ENCODE measurements at places on chromosomes 6 and 20.
A peak's percentile ranks its signal among the peaks of the same experiment; 100 is the strongest.

DNA sequence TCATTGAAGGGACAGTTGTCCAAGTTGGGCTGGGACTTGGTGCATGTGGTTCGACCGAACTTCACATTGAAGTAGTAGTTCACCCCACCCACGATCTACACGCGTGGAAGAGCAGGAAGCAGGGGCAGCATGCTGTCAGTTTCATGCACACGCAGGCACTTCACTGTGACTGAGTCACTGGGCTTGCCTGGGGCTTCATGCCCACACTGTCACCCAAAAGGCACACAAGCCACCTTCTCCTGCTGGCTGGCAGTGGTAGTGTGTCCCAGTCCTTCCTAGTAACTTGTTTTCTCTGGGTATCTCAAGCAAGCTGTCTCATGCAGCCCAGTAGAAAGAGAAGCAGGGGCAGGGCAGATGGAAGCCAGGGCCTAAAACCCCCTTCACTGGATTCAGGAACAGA, 2.0 kb downstream of the CST5 start:
- no peak for DNase-seq

DNA sequence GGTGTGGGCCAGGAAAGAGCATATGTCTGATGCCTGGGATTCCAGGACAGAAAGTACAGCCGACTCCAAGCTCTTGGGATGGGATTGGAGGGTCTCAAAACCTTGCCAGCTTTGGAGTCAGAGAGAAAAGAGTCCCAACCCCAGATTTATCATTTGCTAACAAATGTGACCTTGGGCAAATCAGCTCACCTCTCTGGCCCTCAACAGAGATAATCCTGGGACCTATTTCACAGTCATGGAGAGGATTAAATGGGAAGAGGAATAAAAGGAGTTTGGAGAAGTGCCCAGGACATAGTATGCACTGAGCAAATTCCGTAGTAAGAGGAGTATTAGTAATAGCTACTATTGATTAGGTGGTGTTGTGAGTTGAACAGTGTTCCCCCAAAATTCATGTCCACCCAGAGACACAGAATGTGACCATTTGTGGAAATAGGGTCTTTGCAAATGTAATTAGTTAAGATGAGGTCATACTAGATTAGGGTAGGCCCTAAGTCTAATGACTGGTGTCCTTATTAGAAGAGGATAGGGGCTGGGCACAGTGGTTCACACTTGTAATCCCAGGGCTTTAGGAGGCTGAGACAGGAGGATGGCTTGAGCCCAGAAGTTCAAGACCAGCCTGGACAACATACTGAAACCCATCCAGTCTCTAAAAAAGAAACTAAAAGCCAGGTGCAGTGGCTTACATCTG, 17.1 kb downstream of the RIPOR3 start:
- no peak for DNase-seq

GRCh38 chr6:137315081-137315480, 95.9 kb upstream of the IFNGR1 start:
- peak; percentile 9 for DNase-seq

DNA sequence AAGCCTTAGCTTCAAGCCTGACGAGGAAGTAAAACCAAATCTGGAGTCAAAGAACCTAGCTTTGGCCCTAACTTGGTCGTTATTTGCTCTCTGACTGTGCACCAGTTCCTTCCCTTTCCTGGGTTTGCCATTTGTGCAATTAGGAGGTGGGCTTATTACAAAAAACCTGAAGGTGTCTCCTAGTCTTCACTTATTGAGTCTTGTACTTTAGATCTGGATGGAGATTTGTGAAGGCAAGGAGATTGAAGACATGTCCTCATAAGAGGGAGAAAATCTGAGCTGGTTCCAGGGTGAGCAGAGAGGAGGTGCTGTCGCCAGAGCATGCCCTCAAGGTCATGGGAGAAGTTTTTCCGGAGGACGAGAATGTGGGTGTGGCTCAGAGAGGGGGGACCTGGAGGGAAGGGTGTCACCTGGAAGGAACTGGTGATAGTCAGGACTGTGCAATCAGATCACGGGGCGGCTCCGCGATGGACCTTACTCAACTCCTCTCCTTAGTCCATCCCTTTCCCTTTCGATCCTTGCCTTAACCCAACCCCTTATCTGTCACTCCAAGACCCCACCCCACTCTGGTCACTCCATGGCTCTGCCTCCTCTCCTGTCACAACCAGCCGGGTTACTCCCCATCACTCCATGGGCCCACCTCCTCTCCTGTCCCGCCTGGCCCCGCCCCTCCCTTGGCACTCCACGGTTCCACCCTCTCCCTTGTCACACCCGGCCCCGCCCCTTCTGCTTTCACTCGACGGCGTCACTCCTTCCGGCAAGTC, 588 bp upstream of the ACSS2 start:
- DNase-seq, result peak; percentile 99

DNA sequence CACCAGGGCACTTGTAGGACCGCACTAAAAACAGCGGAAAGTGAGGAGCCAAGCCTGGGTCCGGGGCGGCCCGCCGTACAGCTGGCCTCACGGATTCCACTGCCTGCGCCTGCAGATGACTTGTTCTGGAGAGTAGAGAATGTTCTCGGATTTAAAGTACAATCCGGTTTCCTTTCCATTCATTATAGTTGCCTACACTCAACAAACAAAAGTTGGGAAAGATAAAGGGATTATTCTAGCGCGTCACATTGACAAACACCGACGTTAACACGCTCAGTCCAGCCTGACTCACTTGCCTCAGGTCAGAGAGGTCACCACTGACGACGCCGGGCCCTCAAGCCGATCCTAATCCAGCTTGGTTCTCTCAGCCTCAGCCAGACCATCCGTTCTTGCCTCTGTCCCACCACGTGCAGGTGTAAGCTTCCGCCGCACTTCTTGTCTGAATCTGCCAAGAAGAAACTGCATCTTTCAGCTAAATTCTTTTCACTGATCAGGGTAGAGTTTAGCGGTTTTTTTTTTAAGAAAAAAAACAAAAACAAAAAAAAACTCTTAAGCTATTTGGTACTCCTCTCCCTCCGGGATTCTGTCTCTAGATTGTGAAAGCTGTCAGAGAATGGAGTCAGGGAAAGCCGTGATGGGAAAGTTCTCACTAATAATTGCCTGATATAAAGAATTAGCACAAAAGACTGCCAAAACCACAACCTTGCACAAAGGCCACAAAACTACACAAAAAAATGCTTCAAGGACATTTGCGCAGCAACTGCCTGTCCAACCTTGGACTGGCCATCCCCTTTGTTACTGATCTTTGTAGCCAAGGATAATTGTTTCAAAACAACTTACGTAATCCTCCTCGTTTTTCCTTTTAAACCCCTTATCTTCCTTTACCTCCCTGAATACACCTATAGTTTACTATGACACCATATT, 1.1 kb upstream of the PHF10 start:
- DNase-seq, result peak; percentile 60

DNA sequence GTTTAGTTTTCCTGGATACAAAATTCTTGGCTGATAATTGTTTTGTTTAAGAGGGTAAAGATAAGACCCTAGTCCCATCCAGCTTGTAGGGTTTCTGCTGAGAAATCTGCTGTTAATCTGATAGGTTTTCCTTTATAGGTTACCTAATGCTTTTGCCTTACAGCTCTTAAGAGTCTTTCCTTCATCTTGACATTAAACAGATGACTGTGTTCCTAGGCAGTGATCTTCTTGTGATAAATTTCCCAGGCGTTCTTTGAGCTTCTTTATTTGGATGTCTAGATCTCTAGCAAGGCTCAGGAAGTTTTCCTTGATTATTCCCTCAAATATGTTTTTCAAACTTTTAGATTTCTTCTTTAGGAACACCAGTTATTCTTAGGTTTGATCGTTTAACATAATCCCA, 134.0 kb downstream of the MAP3K4 start:
- DNase-seq, result no peak

DNA sequence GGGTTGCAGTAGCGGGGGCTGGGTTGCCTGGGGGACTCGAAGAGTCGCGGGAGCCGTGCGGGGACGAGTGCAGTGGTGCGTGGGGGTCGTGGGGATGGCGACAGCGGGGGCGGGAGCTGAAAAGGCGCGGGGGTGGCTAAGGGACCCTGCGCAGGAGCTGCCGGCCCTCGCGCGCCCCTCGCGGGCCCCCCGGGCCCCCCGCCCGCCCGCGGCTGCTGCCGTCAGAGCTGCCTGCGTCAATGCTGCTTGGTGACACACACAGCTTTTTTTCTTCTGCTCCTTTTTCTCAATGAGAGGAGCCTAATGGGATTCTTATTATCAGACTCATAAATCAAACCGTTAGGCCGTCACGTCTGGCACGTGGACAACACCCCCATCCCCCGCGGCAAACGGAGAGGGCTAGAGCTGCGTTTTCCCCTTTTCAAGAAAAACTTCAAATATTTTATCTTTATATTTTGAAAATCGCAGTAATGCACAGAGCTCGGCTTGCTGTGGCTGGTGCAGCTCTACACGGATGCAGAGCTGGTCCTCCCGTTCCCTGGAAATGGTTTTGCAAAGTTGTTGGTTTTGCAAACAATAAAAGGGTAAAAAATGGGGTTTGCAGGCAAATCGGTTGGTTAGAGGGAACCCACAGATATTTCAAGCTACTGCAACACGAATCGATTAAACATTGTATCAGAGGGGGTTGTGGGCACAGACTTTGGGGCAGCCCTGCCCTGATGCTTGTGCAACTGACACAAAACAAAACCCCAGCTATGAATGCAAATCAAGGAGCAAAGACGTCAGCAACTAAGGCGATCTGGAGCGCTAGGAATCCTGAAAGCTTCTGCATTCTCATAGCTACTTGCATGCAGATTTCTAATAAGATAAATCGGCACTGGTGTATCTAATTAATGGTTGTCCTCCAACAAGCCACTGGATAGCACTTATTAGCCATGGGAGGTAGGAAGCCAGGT, 161.4 kb downstream of the TBXT start:
- peak; percentile 79 for DNase-seq

DNA sequence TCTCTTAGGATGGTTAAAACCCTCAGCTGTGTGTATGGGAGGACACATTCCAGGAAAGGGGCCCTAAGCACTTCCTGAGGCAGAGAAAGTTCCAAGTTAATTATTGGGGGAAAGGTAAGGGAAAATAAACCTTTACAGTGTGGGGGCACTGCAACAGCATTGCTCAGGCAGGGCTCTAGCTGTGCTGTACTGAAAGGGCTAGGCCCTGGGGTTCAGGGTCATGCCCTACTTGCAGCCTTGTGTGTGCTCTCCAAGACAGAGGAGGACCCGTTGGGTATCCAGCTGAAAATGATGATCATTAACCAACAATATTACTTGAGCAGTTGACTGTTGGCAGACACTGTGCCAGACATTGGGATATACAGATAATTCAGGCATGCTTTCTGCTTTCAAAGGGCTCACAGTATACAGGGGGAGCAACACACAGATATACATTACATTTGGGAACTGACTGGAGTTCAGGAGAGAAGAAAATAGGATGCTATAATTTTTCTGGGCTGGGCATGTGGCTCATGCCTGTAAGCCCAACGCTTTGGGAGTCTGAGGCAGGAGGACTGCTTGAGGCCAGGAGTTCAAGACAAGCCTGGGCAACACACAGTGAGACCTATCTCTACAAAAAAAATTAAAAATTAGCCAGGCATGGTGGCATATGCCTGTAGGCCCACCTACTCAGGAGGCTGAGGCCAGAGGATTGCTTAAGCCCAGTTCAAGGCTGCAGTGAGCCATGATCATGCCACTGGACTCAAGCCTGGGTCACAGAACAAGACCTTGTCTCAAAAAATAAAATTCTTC, 9.1 kb upstream of the RPL7L1 start:
- DNase-seq, result no peak

DNA sequence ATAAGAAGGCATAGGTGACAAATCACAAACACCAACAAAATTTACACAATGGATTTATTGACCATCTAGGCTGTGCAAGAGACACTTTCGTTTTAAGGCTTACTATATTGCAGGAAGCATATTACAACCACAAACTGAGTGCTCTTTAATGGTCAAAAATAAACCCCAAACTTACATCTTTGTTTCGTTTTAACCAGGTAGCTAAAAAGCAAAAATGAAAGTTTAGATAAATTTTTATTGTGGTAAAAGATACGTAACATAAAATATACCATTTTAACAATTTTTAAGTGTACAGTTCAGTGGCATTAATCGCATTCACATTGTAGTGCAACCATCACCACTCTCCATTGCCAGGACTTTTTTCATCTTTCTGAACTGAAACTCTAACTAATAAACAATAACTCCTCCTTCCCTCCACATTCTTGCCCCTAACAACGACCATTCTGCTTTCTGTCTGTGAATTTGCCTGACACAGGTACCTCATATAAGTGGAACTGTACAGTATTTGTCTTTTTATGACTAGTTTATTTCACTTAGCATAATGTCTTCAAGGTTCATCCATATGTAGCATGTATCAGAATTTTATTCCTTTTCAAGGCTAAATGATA, 32.3 kb upstream of the DUSP22 start:
- DNase-seq, result no peak

- no peak for DNase-seq
Measured at GRCh38 chr6:44076356-44077213, 50.7 kb downstream of the MRPL14 start.

DNA sequence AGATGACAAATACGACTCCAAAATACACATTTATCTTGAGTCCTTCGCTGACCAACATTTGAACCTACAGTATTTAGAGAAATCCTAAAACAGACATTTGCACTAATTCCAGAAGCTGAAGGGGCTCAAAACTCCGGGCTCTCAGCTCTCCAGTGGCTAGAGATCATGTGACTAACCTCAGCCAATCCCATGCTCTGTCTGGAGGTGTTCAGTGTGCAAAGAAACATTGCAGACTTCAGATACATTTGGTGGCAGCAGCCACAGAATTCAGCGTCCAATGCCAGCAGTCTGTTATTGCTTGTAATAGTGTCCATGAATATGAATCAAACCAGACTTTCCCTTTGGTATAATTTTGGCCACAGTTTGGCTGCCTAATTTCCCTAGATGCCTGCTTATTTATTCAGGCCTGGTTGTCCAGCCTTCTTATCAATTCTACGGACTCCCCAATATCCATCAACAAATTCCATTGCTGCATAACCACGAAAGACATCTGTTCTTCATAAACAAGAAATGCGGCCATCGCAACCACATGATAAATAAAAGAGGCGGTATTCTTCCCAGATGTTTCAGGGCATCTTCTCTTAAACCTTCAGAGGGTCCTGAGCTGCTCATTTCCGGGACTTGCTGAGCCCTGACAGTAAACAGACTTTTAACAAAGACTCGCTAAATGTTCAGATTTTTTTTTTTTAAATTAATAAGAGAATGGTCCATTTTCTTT, 14.5 kb upstream of the CYP24A1 start:
- DNase-seq, result no peak

- DNase-seq, result no peak
Measured at GRCh38 chr6:46606338-46606737, 46.3 kb downstream of the CYP39A1 start.

GRCh38 chr6:36599791-36600209, 5.6 kb downstream of the SRSF3 start:
- DNase-seq, result peak; percentile 60

DNA sequence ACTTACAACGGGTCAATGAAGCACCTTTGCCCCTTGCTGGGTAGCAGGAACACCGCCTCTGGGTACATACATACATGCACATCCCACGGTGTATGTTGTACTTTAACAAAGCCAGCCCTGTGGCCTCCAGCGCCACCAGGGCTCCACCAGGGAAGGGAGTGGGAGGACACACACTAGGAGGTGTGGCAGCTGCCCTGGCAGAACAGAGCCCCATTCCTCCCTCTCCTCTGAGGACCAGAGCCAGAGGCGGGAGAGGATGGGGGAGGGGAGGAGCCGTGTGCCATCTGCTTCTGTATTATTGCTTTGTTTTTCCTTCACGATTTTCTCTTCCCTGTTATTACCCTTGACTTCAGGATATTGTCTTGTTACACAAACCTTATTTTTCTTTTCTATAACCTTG, 105.8 kb upstream of the TRAF3IP2 start:
- no peak for DNase-seq

- DNase-seq, result no peak
Measured at GRCh38 chr20:47703748-47704147, 81.5 kb downstream of the SULF2 start.

- DNase-seq, result no peak
Measured at GRCh38 chr6:165971202-165971601, 196.4 kb downstream of the TBXT start.
